ENCODE measurements at places on chromosomes 16 and 17.

DNA sequence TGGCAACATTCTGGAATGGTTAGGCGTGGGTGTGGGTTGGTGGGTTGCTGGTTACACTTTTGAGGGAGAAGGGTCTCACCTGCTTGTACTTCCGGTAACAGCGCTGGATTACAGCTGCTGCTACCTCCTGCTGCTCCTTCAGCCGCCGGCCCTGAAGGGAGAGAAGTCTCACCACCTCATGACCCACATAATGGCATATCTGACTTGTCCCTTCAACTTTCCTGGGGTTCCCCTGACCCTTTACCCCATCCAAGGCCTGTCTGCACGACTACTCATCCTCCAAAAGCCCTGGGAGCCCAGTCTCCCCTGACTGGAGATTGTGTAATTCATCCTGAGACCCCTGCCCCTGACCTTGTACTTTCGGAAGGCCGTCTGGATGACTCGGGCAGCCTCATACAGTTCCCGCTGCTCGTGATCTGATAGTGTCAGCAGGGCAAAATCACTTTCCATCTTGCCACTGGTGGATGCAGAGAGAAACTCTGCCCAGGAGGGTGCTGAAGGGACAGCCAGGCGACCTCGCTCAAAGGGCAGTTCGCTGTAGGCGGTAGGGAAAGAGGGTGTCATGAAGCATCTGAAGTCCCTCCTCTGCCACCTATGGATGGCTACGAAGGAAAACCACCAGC, 2.0 kb upstream of the SPAG7 start:
- peak; percentile 67 for DNase-seq

GRCh38 chr16:3520841-3521240, 20.0 kb downstream of the CLUAP1 start:
- DNase-seq, result no peak

GRCh38 chr17:80868022-80868609, 123.5 kb upstream of the CHMP6 start:
- no peak for DNase-seq

GRCh38 chr16:51949282-51949681, 597.7 kb downstream of the TOX3 start:
- DNase-seq, result no peak

- no peak for DNase-seq
Measured at GRCh38 chr16:13419589-13419988, 500.4 kb upstream of the ERCC4 start.

DNA sequence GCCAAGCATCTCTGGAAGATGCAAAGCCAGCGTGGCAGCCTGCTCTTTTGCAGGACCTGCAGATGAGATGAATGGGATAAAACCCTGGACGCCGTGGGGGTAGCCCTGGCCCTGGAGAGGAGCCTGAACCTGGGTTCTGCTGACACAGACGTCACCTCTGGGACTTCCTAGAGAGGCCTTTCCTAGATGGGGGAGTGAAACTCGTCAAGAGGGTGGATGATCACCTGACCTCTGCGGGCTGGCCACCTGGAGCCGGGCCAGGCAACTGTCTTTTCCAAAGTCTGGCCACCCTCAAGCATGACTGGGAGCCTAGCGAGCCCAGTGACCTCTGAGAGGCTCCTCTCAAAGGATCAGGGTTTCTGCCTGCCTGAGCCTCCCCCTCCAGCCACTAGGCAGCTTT, 529.0 kb downstream of the KCNJ18 start:
- no peak for DNase-seq

DNA sequence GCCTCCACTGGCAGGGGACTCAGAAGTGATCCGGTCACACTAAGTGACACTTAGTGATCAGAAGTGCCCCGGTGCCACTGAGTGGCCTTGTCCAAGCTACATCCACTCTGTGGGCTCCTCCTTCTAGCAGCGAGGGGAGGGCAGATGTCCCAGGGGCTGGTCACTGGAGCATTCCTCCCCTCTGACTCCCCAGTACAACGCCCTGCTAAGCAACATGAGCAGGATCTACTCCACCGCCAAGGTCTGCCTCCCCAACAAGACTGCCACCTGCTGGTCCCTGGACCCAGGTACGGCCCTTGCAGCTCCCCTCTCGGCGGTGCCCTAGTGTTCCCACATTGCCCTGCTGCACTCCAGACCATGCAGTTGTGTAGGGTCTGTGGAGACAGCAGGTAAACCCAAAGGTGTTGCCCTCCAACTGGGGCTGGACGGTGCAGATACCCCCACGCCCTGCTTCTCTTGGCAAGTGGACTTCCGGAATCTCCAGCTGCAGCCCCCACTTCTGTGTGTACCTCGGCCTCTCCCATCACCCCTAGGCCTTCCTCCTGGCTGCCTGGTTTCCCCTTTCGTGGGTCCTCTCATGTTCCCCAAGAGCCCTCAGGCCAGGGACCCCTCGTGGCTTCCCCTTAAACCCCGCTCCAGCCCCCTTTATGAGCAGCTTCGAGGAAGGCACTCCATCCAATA, 2.1 kb downstream of the ACE start:
- peak; percentile 79 for DNase-seq

GRCh38 chr16:87249425-87249824, 67.8 kb downstream of the C16orf95 start:
- DNase-seq, result no peak

DNA sequence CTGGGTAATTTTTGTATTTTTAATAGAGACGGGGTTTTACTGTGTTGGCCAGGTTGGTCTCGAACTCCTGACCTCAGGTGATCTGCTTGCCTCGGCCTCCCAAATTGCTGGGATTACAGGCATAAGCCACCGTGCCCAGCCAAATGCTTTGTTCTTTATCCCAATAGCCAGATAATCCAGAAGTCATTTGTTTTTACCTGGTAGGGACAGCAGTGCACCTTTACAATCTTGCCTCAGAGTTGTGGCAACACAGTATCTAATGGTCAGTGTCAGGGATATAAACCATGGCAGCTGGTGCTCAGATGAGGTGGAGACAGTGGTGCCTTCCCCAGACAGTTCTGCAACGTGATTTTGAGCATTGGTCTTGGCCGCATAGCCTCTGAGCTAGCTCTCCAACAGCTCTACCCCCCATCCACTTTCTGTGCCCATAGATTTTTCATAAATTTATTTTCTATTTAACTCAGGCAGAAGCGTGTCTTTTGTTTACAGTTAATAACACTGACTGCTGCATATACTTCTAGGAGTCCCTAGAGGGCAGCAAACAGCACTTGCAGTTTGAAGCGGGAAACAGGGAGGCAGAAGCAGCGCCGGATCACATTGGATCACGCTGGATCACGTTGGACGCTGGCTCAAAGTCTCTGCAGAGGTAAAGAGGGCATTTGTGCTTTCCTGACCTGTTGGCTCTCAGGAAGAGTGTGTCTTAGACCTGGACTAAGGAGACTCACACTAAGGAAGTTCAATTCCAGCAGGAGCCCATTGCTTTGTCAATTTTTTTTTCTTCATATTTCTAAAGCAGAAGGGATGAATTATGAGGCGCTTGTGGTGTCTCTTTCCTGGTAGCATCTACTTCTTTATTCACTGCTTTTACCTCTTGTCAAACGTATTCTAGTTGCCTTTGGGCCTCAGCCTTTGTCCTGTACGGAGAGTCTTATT, 5.1 kb upstream of the GGT6 start:
- peak; percentile 65 for DNase-seq

DNA sequence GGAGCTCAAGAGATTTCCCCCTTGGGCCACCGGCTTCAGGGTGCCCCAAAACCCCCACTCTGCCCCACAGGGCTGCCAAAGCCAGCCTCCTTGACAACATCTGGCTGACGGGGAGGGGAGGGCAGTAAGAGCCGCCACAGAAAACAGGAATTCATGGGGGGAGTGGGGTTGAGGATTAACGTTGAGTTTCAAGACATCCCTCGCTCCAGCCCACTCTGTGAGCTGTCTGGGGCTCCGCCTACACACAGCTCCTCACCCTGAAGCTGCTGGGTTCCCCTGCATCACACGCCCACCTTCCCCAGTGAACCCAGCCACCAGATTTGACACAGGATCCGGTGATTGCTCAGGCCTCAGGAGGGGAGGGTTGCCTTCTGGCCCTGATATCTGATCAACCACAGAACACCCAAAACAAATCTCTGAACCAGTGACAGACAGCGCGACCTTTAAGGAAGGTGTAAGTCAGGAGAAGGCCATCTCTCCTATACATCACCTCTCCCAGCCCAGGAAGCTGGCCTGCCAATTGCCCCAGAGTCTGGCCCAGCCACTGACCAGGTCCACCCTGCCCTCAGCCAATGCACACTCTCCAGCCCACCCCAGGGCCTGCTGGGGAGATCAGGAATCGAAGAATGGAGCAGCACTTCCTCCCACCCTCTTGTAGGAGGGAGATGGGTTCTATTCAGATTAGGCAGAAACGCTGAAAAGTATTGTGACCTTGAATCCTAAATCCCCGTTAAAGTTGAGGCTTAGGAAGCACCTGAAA, 132.1 kb downstream of the CLEC16A start:
- DNase-seq, result peak; percentile 86

DNA sequence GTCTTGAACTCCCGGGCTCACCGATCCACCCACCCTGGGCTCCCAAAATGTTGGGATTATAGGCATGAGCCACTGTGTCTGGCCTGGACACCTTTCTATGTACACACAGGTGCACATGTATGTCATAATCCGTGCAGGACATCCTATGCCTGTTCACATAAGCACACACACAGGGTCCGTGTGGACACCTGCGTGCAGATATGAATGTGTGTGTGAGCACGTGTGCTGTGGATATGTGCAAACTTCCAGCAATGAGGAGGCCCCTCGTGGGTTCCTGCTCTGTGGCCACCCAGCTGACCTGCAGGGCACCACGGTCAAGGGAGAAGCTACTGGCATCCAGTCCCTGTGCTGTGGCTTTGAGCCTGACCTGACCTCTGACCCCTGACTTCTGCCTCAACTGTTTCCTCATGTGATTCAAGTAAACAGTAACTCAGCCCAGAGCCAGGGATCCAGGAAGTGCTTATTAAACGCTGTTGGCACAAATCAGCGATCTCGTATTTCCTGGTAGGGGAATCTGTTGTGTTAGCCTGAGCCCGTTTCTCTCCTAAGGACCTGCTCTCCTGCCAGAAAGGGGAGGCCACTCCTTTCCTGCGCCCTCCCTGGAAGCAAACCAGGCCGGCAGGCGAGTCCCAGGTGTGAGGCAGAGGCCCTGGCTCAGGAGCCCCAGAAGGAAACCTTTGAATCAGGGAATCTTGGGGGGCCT, 6.5 kb downstream of the CPNE7 start:
- DNase-seq, result no peak

GRCh38 chr17:65297916-65298315, 160.7 kb downstream of the RGS9 start:
- DNase-seq, result no peak

DNA sequence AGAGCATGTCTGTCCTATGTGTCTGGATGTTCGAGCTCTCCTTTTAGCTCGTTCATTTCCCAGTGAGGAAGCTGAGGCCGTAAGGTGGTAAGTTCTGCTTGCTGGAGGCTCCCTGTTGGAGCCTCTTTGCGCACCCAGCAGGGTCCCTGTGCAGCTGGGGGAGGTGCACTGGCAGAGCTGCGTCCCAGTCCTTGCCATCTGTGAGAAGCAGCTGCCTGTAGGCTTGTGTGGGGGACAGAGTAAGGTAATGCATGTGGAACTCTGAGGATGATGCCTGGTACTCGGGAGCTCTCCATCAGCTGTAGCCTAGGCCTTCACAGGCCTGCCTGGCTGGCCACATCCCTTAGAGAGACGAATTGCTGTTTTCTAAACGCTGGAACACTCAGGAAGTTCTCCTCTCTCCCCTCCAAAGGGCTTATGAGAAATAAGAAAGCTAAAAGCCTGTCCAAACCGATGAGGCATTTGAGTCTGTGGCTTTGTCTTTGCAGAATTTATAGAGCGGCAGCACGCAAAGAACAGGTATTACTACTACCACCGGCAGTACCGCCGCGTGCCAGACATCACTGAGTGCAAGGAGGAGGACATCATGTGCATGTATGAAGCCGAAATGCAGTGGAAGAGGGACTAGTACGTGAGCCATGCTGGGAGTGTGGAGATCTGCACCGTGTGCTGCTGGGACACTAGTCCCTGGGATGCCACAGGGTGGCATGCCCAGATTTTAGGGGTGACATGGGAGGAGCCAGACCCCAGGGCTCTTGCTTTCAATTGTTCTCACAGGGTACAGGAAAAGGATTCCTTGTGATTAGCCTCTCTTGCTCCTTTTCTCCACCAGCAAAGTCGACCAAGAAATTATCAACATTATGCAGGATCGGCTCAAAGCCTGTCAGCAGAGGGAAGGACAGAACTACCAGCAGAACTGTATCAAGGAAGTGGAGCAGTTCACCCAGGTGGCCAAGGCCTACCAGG, 1.6 kb downstream of the NDUFB10 start:
- DNase-seq, result peak; percentile 68

DNA sequence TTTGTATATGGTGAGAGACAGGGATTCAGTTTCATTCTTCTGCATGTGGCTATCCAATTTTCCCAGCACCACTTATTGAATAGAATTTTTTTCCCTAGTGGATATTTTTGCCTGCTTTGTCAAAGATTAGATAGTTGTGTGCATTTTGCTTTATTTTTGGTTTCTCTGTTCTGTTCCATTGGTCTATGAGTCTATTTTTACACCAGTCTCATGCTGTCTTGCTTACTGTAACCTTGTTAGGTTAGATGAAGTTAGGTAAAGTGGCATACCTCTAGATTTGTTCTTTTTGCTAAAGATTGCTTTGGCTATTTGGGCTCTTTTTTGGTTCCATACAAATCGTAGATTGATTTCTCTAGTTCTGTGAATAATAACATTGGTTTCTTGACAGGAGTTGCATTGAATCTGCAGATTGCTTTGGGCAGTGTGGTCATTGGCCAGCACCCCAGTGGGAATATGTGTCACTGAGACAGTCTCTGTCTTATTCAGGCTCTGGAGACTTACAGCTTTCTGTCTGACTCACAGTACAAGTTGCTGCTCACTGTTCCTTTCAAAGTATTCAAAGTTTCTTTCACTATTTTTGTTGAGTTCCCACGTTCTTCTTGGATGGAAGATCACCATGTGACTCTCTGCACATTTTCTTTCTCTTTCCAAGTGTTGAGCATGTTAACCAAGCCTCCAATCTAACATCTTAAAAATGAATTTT, 709.1 kb downstream of the CDH11 start:
- no peak for DNase-seq

- DNase-seq, result no peak
Measured at GRCh38 chr16:57316390-57317017, 32.0 kb upstream of the PLLP start.

GRCh38 chr16:8851761-8852403, 16.9 kb downstream of the CARHSP1 start:
- no peak for DNase-seq

DNA sequence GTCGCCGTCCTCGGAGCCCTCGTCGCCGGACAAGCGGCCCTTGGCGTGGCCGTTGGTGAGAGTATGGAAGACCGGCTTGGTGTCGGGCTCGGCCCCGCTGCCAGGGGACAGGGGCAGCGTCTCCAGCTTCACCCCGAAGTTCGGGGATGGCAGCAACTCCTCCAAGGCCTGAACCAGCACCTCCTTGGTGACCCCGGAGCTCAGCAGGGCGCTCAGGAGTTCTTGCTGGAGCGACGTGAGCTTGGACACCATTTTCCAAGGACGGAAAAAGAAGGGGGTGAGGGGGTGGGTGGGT, 279 bp downstream of the HNF1B start:
- DNase-seq, result no peak
